GM23248 (cell line): ENCODE measurements at places on chromosomes 13 and 19. TPM values are rescaled to one million over a fixed set of nuclear protein-coding genes. Genes with fewer than 3 reads are reported as not detected.

POU2F2 gene
- 3.0 and 4.6 TPM in 2 replicates for polyA plus RNA-seq

PRR36 gene
- 0.10 TPM in 1 of 2 replicates, not detected in the other for polyA plus RNA-seq

C1QTNF9 gene
- 0.10 TPM in 2 replicates for polyA plus RNA-seq

TPTE2 gene
- polyA plus RNA-seq: not detected in 2 replicates

ZNF548 gene
- 6.8 and 6.9 TPM in 2 replicates for polyA plus RNA-seq
